Stimulated activated CD8-positive, alpha-beta memory T cell treated with anti-CD3 and anti-CD28 coated beads, Interleukin-7, amount 100 ng/mL, for 1 hour (primary cell): ENCODE measurements at places on chromosomes 11 and 22.

DNA sequence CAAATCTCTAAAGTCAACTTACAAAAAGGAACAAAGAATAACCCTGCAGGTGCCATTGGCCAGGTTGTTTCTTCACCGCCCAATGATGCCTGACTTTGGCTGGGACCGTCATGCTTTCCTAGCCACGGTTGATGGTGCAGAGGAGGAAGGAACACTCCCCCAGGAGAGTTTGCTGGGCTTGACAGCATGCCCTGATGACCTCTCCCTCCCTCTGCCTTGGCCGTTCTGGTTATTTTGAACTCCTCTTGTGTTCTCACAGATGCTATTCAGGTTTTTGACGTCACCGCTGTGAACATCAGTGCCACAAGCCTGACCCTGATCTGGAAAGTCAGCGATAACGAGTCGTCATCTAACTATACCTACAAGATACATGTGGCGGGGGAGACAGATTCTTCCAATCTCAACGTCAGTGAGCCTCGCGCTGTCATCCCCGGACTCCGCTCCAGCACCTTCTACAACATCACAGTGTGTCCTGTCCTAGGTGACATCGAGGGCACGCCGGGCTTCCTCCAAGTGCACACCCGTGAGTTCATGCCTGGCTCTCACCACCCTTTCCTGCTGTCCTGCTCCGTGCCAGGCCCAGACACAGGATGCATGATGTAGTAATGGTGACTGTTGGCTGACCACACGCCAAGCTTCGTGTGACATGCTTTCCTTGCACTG is 89.0 kb upstream of the OR4B1 start:
- no peak for DNase-seq

DNA sequence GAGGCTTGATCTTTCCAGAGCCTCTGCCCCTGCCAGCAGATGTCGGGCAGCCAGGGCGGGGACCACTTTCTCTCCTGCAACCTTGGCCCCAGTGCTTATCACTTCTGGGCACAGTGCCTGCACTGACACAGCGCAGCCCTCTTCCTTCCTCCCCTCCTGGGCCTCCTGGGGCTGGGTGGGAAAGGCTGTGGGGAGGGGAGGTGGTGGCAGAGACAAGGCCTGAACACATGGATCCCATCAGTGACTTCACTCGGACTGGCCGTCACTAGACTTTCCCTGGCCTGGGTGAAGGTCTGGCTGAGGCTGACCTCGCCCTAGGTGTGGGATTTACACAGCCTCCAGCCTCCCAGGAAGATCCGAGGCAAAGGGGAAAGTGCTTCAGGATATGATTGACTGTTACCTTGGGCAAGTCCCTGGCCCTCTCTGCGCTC is 68.1 kb downstream of the LRRC32 start:
- no peak for DNase-seq

DNA sequence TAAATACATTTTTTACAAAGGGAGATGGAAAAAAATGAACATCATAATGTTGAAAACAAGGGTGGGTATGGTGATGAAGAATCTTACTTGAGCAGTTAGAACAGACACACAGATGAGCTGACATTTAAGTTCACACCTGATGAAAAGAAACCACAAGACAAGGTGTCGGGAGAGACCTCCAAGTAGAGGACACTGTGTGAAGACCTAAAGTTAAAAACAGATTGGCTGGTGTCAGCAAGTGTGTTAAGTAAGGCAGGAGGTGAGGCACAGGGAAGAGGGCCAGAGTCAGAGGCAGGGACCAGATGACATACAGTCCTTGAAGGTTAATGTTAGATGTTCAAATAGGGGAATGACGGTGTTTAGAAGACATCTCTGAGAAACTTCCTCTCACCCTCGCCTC is 236.8 kb downstream of the FAT3 start:
- DNase-seq = no peak

- no peak for DNase-seq
These were observed 878.1 kb downstream of the BRD1 start for GRCh38 chr22:48949375-48950149.

GRCh38 chr11:9512370-9513019 is 51.7 kb downstream of the ZNF143 start:
- no peak for DNase-seq

GRCh38 chr11:92129811-92130210 is 94.8 kb upstream of the FAT3 start:
- DNase-seq = no peak

DNA sequence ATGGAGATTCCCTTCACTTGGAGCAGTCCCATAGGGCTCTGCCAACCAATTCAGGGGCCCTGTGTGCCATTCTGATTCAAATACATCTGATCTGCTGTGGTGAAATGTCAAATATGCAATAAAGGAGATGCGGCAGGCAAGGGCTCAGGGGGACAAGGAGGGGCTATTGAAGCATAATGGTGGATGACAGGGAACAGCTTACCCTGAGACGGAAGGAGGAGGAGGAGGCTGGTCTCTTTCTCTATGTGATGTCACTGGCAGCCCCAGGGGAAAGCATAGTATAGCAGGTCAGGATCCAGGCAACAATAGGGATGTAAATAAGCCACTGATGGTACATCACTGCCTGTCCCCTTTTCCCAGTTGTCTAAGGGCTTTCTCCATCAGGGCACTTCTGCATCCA is 350.9 kb upstream of the SYN3 start:
- DNase-seq = no peak

DNA sequence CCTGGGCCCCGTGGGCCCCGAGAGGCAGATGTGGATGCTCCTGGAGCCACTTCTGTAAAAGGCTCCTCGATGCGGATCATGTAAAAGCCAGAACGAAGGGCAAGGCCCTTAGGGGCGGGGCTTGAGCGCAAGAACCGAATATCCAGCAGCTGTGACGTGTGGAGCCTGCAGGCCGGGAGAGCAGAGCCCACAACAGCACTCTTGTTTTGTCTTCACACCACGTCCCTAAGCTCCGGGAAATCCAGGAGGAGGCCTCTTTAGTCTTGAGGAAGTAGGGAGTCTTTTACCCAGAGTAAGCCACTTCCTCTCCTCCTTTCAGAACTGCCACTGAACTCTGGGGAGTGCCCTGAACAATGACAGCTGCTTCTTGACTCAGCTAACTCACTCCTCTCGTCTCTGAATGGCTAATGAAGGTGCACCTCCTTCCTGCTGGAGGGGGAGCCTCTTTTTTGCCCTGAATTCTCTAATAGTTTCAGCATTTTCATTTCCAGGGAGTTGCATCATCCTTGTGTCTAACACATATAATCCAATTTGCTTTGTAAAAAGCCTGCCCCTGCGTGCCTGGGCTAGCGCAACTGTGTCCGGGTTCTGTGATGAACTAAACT is 12.5 kb downstream of the L3MBTL2 start:
- DNase-seq = no peak

- no peak for DNase-seq
These were observed 12.7 kb upstream of the TSGA10IP start for GRCh38 chr11:65932558-65932919.

GRCh38 chr11:74662487-74663103 is 68.6 kb downstream of the CHRDL2 start:
- no peak for DNase-seq

DNA sequence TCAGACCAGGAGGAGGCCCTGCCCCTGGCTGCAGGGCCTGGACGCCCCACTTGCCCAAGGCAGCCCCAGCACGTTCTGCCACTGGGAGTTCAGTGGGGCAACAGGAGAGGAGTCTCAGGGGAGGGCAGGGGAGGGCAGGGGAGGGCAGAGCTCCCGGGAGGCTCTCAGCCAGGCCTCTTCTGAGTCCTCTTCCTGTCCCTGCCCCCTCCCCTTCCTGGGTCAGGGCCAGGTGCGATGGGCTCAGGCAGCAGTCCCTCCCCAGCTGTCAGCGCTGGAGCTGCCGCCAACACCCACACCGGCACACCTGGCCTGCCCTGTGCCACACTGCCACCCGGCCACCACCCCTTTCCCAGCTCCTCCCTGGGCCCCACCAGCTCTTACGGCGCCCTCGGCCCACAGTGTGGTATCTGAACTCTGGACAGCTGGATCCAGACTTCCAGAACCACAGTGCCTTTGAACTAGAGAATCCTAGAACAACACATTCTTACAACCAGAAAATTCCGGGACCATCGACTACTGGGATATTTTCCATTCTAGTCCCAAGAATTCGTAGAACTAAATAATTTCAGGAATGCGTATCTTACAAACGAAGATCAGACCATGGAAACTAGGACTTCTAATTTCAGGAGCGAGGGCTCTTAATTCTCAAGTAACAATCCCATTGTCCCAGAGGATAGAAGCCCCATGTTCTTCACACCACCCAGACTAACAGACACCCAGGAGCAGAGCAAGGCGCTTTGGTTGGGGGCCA is 21.8 kb downstream of the RPL3 start:
- DNase-seq = no peak

- no peak for DNase-seq
These were observed 78.6 kb downstream of the PRR5L start for GRCh38 chr11:36374726-36375125.

DNA sequence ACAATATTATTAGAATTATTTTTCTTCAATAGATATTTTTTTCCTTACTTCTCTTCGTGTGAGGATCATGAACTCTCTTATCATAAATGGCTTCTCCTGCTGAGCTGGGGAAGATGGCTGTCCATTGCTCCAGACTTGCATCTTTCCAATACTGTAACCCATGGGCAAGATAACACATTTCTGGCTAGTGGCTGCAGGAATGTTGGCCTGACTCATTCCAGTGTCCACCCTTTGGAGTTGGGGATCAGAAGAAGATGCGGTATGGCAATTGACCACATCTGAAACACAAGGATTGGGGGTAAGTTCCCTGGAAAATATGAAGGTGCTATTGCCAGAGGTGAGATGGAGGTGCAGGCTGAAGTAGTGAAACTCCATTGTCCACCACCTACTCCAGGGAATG is 92.8 kb downstream of the FAR1 start:
- no peak for DNase-seq

GRCh38 chr11:126484266-126484665 is 128.8 kb downstream of the ST3GAL4 start:
- DNase-seq = no peak

GRCh38 chr11:46607516-46607915 is 9.5 kb downstream of the HARBI1 start:
- no peak for DNase-seq

DNA sequence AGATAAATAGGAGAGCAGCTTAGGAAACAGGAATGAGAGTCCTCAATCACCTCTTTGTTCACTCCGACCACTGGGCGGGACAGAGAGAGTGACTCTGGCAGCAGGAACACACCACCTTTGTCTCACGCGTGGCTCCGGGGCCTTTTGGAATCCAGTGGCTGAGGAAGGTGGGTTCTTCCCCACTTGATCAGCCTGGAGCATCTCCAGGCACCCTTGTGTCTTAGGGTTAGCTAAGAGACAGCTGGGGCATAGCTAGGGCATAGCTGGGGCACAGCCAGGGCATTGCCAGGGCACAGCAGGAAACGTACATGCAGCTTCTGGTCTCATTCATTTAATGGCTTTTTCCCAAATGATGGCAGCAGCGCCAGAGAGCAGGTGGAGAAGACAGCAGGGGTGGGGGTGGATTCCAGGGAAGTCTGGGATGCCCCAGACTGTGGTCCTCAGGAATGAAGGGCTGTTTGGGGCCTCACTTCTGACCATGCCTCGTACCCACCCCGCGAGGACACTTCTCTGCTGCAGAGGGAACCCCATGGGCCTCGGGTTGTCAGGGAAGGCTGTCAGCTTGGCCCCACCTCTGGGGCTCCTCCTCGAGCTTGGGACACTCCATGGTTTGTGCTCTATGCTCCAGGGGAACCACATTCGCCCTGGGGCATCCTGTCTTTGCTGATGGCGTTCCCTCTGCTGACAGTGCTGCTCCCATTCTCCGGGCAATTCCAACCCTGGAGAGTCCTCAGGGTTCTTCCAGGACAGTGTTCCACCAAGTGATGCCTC is 30.4 kb upstream of the SHANK2 start:
- no peak for DNase-seq

DNA sequence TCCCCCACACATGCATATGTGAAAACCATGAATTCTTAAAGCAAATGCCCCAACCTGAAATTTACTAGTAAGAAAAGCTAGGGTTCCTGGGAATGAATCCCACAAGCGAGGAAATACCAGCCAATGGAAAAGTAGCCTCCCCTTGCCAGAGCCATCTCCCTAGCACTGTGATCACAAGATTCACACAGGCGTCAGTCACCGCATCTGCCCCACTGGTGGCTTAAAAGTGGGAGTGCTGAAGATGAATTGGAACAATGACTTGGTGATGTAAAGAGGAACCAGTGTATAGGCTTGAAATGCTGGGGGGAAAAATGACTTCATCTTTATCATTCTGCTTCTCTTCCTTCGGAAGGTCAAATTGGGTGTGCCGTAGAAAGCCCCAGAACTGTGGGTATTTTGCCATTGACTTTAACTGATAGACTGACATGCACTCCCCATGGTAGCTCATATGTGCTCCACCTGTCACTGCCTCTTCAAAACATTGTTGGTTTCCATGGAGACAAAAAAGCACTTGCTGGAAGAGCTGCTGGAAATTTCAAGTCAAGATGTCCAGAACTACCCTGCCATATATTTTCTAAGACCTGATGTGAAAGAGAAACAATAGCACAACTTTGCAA is 19.2 kb upstream of the ASPHD2 start:
- DNase-seq = no peak

DNA sequence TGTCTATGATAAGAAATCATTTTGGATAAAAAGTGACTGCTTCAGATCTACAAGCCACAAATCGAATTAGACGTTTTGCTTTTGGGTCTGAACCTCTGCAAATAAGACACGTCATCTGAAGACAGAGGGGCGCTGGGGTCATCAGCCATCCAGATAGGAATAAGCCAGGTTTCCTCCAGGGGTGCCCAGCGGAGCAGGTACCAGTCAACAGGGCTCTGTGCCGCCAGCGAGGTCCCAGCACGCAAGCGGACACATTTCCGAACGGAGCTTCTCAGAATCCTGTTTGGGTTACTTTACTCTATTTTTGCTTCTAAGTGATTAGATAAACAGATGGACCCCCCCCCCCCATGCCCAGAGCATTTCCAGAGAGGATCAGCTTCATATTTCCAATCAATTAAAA is 873.8 kb downstream of the BRD1 start:
- DNase-seq = no peak

DNA sequence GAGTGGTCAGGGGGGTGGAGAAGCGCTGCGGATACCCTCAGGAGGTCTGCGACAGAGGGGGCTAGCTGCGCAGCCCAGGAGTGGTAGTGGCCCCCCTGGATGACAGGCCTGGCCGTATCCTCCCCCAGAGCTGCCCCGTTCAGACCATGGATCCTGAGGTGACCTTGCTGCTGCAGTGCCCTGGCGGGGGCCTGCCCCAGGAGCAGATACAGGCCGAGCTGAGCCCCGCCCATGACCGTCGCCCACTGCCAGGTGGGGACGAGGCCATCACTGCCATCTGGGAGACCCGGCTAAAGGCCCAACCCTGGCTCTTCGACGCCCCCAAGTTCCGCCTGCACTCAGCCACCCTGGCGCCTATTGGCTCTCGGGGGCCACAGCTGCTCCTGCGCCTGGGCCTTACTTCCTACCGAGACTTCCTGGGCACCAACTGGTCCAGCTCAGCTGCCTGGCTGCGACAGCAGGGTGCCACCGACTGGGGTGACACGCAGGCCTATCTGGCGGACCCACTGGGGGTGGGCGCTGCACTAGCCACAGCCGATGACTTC is 505 bp downstream of the NUDT22 start:
- DNase-seq = no peak
